ENCODE measurements at places on chromosomes 12 and 14.

DNA sequence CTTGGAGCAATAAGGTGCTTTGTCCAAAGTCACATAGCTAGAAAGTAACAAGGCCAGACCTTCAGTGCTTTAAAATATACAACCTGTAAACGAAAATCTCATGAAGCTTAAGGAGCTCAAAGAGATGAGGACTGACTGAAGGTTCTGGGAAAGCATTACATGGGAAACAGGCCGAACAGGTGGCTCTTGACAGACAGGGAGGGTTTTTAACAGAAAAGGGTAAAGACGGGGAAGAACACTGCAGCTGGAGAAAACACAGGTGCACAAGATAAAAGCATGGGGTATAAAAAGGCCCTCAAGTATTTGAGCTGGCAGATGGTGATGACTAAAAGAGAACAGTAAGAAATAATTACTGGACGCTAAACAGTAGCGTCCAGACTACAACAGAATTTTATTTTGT lies 257.2 kb downstream of the NELL2 start:
- DNase-seq, result no peak

GRCh38 chr12:48198672-48198971 lies 4.5 kb downstream of the OR10AD1 start:
- no peak for DNase-seq

DNA sequence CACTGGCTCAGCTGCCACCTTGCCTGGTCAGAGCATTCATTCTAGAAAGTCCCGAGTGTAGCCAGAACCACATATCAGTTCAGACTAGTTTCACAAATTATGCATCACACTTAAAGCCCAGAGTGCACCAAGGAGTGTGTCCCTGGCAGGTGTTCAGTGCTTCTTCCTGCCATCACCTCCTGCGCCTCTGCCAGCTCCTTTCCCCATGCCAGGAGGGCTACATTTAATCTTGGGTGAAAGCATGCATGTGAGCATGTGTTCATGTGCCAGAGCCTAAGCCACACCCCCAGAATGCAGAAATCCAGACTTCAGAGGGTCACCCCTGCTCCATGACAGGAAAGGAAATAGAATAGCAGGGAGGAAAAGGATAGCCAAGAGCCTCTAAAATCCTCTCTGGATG lies 381.6 kb downstream of the DPF3 start:
- DNase-seq, result no peak

DNA sequence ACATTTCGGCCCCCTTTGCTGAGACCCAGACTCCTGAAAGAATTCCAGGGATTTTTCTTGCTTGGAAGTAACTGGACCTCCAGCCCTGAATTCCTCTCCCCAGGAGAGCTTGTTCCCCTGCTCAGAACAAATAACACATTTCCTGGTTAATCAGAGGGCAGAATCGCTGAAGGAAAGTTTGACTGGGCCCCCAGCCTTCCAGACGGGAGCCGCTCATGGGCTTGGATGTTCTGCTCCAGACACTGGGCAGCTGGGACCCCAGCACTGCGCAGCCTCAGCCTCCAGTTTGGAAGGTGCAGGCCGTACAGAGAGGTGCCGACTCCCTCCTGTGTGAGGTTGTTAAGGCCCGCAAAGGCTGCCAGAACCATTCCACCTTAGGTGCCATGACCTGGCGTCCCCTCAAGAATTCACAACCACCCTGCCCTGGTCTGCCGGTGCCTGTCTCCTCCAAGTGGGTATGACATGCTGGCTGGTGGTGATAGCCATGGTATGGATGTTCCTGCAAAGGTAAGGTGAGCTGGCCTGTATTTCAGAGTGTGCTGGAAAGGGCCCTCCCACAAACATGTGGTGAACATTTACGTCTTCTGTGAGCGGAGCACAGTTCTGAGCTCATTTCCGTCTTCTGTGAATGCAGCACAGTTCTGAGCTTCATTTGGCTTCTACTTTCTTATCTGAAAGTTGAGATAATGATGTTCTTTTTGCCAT lies 5.1 kb upstream of the LTBP2 start:
- DNase-seq, result no peak

DNA sequence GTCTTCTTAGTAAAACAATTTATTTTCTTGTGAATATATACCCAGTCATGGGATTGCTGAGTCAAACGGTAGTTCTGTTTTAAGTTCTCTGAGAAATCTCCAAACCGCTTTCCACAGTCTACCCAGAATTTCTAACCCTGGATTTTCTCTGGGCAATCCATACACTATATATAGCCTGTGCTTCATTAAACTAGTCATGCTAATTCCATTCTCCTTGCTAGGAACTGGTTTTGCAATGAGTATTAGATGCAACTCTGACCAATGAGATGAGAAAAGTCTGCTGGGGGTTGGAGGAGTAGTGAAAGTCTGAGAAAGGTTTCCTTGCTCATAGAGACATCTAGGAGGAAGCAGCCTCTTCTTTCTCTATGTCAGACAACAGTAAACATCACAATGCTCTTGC lies 196.1 kb upstream of the CDKN3 start:
- DNase-seq, result no peak

- DNase-seq, result peak; percentile 51
Observed at GRCh38 chr12:122499991-122500684, 594 bp downstream of the ZCCHC8 start.

DNA sequence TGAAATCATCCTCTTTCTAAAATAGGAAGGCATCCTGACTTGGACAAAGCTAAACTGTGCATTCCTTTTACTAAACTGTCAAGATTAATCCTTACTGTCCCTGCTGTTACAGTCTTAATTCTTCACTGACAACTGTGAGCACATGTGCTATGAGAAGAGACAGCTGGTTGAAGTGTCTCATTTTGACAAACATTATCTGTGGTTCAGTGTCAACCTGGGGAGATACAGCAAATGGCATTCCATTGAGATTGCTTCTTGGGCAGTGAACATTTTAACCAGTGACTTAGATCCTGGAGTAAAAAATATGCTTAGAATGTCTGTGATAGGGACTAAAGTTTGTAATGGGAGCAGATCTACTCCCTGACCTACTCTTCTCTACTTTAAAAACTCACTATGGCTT lies 552.6 kb upstream of the ATP2B1 start:
- DNase-seq, result no peak

Data from Jurkat, Clone E6-1 (cell line).